PC-9 (cell line): ENCODE measurements at places on chromosomes 2 and 18.

DNA sequence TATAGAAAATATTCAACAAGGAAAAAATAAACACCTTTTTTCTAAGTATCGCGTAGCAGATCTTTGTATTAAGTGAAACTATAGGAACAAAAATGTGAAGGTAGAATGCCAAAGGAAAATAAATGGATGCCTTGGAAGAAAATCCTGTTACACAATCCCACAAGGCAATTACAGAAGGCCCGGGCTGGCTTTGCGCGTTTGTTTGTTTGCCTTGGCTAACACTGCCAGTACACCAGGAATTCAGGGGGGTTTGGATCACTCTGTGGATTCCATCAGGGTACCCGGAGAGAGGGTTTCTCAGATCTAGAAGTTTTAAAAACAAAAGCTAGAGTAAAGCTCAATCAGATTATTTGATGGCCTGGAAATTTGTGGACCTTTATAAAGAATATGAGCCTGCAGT is 478.3 kb downstream of the FBXO15 start:
- H3K4me3 ChIP-seq, result no peak overlapping the region
- H3K27me3 ChIP-seq, result no peaks in the 10 kb centered on the region
- no peaks in the 10 kb centered on the region for H3K36me3 ChIP-seq
- peak; percentile 38 for DNase-seq
- peak overlapping the region; percentile 68 for H3K27ac ChIP-seq

DNA sequence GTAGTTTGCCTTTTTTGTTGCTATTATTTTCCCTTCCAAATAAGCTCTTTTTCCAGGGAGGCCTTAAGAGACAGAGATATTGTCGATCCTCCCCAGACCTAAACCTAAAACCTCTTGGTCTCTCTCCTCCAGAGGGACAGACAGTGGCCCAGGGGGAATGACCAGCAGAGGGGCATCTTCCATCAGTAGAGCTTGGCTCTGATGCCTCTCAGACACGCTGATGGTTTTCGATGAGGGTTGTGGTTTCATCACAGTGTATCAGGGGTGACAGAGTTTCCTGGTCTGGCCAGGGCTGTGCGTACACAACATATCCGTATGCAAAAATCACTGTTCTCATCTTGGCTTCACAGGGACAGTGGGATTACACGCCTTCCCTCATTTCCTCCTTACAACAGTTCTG is 68.6 kb downstream of the GATA6 start:
- no peaks in the 10 kb centered on the region for H3K27me3 ChIP-seq
- no peak for DNase-seq
- H3K27ac ChIP-seq, result no peak overlapping the region

DNA sequence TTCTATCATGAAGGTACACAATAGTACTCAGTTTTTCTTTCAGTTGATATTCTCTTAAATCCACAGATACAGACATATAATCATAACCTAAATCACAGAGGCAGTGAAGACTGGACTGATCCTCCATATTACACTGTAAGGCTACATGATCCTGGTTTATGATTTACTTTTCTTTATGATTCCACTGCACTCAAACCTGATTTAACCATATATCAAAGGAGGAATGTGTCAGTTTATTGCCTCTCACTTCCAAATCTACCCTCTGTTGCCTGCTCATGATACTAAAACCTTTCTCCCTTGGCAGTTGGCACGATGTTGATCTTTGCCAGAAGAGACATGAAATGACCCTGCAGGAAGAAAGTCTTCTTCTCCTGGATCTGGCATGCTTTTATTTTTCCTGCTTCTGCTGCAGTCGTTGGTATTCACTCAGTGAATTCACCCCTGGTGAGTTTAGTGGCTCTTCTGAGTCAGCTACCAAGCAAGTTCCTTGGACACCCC is 426.4 kb downstream of the MBD2 start:
- no peaks in the 10 kb centered on the region for H3K36me3 ChIP-seq
- H3K27me3 ChIP-seq, result no peaks in the 10 kb centered on the region
- DNase-seq, result no peak
- no peak overlapping the region for H3K4me3 ChIP-seq

- no peaks in the 10 kb centered on the region for H3K36me3 ChIP-seq
- no peaks in the 10 kb centered on the region for H3K4me1 ChIP-seq
- no peak for DNase-seq
- H3K27me3 ChIP-seq, result no peaks in the 10 kb centered on the region
- H3K27ac ChIP-seq, result no peak overlapping the region
Measured at GRCh38 chr2:23578964-23579671, 194.1 kb downstream of the KLHL29 start.

DNA sequence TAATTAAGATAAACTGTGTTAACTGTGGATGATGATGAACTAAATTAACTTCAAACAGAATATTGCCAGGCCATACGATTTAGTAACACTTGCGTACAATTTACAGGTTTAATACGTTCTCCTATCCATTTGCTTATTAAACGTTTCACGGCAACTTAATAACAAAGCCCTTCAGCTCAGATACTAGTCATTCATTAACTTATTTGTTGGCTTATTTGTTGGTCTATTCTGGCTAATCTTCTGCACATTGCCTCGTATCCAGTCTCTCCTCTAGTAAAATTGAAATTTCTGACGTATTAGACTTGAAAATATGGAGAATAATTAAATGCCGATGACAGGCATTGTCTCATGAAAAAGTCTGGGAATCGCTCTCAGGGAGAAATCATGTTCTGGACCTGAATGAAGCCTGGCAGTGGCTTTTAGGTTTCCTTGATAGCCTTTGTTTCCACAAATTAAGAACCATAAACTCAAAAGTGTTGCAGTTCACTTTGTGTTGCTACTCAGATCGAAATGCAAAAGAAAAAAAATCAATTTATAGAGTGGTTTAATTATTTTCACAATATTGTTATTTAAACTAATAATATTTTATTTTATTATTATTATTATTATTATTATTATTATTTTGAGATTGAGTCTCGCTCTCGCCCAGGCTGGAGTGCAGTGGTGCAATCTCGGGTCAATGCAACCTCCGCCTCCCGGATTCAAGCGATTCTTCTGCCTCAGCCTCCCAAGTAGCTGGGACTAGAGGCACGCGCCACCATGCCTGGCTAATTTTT is 4.5 kb downstream of the SCLY start:
- H3K4me3 ChIP-seq, result no peak overlapping the region
- H3K27me3 ChIP-seq, result no peaks in the 10 kb centered on the region
- H3K36me3 ChIP-seq, result peaks cover 10% of the 10 kb centered on the region

DNA sequence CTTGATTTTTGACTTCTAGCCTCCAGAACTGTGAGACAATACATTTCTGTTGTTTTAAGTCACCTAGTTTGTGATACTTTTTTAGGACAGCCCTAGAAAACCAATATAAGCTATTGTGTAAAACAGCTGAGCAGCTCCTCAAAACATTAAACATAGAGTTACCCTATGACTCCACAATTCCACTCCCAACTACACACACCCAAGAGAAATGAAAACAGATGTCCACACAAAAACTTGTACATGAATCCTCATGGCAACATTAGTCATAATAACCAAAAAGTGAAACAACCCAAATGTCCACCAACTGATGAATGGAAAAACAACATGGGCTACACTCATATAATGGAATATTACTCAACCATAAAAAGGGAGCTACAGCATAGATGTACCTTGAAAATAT is 32.6 kb downstream of the TNS1 start:
- peaks cover 10% of the 10 kb centered on the region for H3K27me3 ChIP-seq
- H3K4me3 ChIP-seq, result no peak overlapping the region
- H3K4me1 ChIP-seq, result no peaks in the 10 kb centered on the region
- no peaks in the 10 kb centered on the region for H3K36me3 ChIP-seq

- no peaks in the 10 kb centered on the region for H3K27me3 ChIP-seq
- no peak for DNase-seq
- no peak overlapping the region for H3K27ac ChIP-seq
- H3K4me3 ChIP-seq, result no peak overlapping the region
- H3K4me1 ChIP-seq, result no peaks in the 10 kb centered on the region
Measured at GRCh38 chr18:55258088-55258487, 298.8 kb upstream of the CCDC68 start.
